ENCODE measurements at places on chromosomes 2 and 18. TPM values are rescaled to one million over a fixed set of nuclear protein-coding genes. Genes with fewer than 3 reads are reported as not detected.

- H3K4me3 ChIP-seq, result no peak overlapping the region
- no peak for DNase-seq
- H3K27ac ChIP-seq, result no peak overlapping the region
- H3K4me1 ChIP-seq, result peaks cover 19% of the 10 kb centered on the region
Observed at GRCh38 chr2:69390471-69390870, 3.4 kb upstream of the GFPT1 start.

GRCh38 chr2:179802051-179802882 is 59.1 kb downstream of the ZNF385B start:
- H3K4me3 ChIP-seq, result no peak overlapping the region
- no peaks in the 10 kb centered on the region for H3K36me3 ChIP-seq
- H3K27ac ChIP-seq, result no peak overlapping the region
- no peak for DNase-seq
- H3K4me1 ChIP-seq, result no peaks in the 10 kb centered on the region

Gene CD226
- total RNA-seq, result 66.8 TPM

- peaks cover 17% of the 10 kb centered on the region for H3K36me3 ChIP-seq
- H3K27ac ChIP-seq, result no peak overlapping the region
- no peaks in the 10 kb centered on the region for H3K27me3 ChIP-seq
- DNase-seq, result no peak
Observed at GRCh38 chr18:24064391-24065100, 50.0 kb downstream of the TTC39C start.

GRCh38 chr2:227453810-227454209 is 18.1 kb upstream of the AGFG1 start:
- H3K27ac ChIP-seq, result no peak overlapping the region
- no peak overlapping the region for H3K4me3 ChIP-seq
- H3K36me3 ChIP-seq, result no peaks in the 10 kb centered on the region

DNA sequence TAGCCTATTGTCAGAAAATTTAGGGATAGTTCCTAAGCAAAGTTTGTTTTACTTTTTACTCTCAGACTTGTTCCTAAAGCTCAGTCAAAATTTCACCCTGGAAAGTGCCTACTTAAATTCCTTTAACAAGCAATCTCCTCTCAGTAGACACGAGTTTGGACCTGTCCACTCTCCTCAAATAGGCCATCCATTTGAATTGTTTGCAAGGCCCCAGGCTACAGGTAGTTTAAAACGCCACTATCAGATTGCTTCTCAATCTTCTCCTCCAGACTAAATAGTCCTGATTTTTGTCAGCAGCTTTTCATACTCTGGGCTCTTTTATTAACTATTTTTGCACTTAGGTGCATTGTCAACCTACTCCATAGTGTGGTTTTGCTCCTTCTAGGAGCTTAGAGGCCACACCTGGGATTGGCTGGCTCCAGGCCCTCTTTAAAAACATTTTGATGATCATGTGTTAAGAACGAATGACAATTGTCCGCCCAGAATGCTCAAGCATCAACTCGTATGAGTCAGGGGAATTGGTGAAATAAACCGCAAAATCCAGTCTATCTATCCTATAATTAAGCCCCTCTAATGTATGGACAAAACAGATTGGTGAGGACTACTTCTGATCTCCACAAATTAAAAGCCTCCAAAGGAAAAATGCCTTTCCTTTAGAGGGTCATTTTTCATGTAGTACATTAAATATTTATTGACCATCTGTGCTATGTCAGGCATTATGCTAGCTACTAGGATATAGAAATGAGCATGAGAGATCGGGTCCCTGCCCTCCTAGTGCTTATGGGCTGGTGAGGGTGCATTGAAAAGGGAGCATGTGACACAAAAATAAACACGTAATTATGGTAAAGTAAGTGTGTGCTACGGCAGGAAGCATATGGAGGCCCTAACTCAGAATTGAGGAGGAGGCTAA is 333.8 kb upstream of the TNP1 start:
- no peak overlapping the region for H3K27ac ChIP-seq
- DNase-seq, result no peak
- no peaks in the 10 kb centered on the region for H3K27me3 ChIP-seq
- no peak overlapping the region for H3K4me3 ChIP-seq
- no peaks in the 10 kb centered on the region for H3K4me1 ChIP-seq
- H3K36me3 ChIP-seq, result no peaks in the 10 kb centered on the region

DNA sequence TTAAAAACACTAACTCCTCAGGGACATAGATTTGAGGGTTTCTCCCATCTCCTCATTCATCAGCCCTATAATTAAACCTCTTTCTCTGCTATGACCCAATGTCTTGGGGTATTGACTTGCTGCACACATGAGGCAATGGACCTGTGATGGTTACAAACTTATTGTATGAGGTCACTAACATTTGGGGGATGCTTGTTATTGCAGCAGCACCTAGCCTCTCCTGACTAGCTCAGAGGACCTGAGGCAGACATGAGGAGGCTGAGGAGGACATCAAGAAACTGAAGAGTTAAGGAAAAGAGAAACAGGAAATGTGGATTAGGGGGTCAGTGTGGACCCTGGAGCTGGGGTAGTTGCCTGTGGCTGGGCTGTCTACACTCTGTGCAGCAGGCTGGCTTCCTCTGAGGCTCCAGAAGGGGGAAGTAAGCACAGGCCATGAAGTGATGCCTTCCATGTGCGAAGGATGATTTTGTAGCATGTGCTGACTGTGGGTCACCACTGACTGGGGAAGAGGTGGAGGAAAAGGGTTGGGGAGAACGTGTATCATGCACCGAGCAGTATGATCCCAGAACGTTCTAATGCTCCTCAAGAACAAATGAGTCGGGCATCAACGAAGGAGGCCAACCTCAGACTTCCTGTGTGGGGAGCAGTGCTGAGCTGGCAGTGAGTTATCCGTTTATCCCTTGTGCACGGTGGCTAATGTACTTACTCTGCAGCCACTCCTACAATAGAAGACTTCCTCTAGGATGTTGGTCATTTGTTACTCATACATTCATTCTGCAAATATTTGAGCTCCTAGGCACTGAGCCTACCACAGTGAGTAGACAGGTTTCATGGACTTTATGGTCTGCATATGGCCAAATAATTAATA is 42.1 kb upstream of the RFX8 start:
- DNase-seq, result peak; percentile 69
- H3K36me3 ChIP-seq, result peaks cover 3% of the 10 kb centered on the region
- no peak overlapping the region for H3K27ac ChIP-seq
- H3K27me3 ChIP-seq, result no peaks in the 10 kb centered on the region
- H3K4me3 ChIP-seq, result no peak overlapping the region

GRCh38 chr2:96764253-96764637 is 3.5 kb downstream of the CNNM4 start:
- no peak overlapping the region for H3K27ac ChIP-seq
- DNase-seq, result no peak
- no peaks in the 10 kb centered on the region for H3K27me3 ChIP-seq

DNA sequence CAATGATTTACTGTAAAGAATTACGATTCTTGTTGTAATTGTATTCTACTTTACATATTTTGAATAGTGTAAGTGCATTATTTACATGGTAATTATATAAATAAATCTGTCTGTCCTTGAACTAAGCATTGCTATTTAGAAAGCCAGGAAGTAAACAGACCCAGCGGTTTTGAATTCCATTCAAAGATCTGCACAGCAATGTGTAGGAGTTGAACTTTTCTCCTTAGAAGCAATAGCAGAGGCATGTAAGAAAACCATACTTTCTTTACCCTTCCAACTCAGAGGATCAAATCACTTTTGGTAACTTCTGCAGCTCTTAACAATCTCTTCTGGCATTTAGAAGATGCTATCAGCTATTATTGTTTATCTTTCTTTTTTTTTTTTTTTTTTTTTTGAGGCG is 109.2 kb upstream of the VRK2 start:
- H3K36me3 ChIP-seq, result peaks cover 14% of the 10 kb centered on the region
- H3K4me3 ChIP-seq, result no peak overlapping the region
- no peak overlapping the region for H3K27ac ChIP-seq
- no peak for DNase-seq
- peaks cover 2% of the 10 kb centered on the region for H3K27me3 ChIP-seq

GRCh38 chr2:98936353-98937351 is 627 bp upstream of the CRACDL start:
- peak overlapping the region; percentile 53 for H3K4me3 ChIP-seq
- peaks cover 42% of the 10 kb centered on the region for H3K27me3 ChIP-seq
- H3K27ac ChIP-seq, result no peak overlapping the region
- peaks cover 3% of the 10 kb centered on the region for H3K4me1 ChIP-seq
- peak; percentile 52 for DNase-seq
- no peaks in the 10 kb centered on the region for H3K36me3 ChIP-seq

Gene CLK1
- total RNA-seq, result 112 TPM

Gene MROH2A
- total RNA-seq, result not detected

GRCh38 chr2:64462940-64463700 is 9.2 kb downstream of the LGALSL start:
- no peak overlapping the region for H3K27ac ChIP-seq
- no peaks in the 10 kb centered on the region for H3K36me3 ChIP-seq
- H3K4me3 ChIP-seq, result no peak overlapping the region
- no peaks in the 10 kb centered on the region for H3K4me1 ChIP-seq
- DNase-seq, result no peak
- H3K27me3 ChIP-seq, result peaks cover 1% of the 10 kb centered on the region

- no peak for DNase-seq
- H3K27me3 ChIP-seq, result no peaks in the 10 kb centered on the region
- H3K4me1 ChIP-seq, result peaks cover 23% of the 10 kb centered on the region
- no peaks in the 10 kb centered on the region for H3K36me3 ChIP-seq
Observed at GRCh38 chr2:28377195-28377816, 15.4 kb upstream of the FOSL2 start.

Gene GKN2
- not detected for total RNA-seq

- DNase-seq, result no peak
- H3K36me3 ChIP-seq, result no peaks in the 10 kb centered on the region
- H3K27ac ChIP-seq, result no peak overlapping the region
- no peak overlapping the region for H3K4me3 ChIP-seq
- no peaks in the 10 kb centered on the region for H3K27me3 ChIP-seq
- H3K4me1 ChIP-seq, result no peaks in the 10 kb centered on the region
Observed at GRCh38 chr2:140641163-140641562, 1489.7 kb downstream of the LRP1B start.

Gene FAHD2B
- total RNA-seq, result 30.2 TPM

Data from activated CD4-positive, alpha-beta memory T cell treated with anti-CD3 and anti-CD28 coated beads for 36 hours (primary cell).